Stimulated activated CD4-positive, alpha-beta T cell treated with anti-CD3 and anti-CD28 coated beads, Interleukin-15, amount 100 ng/mL, for 1 hour (primary cell): ENCODE measurements at places on chromosomes 4 and X.

- DNase-seq: no peak
Observed at GRCh38 chr4:80321776-80322175, 13.8 kb upstream of the CFAP299 start.

GRCh38 chr4:47526281-47526680 is 41.2 kb downstream of the ATP10D start:
- no peak for DNase-seq

DNA sequence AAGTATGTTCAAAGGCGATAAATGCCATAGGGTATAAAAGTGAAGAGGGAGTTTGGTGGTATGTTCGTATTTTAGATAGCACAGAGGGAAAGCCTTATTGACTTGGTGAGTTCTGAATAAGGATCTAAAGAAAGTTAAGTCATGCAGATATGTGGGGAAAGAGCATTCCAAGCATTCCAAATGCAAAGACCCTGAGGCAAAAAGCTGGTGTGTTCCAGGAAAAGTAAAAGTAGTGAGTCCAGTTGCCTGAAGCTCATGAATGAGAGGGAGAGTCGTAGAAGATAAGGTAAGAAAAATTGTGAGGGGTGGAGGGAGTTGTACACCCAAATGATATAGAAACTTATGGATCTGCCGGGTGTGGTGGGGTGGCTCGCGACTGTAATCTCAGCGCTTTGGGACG is 426.7 kb downstream of the RPA4 start:
- no peak for DNase-seq

GRCh38 chr4:177528620-177529019 is 86.4 kb upstream of the AGA start:
- DNase-seq: no peak

GRCh38 chrX:24702362-24703184 is 8.9 kb downstream of the POLA1 start:
- no peak for DNase-seq

GRCh38 chrX:40374486-40374885 is 206.3 kb upstream of the ATP6AP2 start:
- no peak for DNase-seq

- no peak for DNase-seq
Observed at GRCh38 chr4:120692964-120693363, 229.6 kb downstream of the PRDM5 start.

- no peak for DNase-seq
Observed at GRCh38 chrX:111040377-111041017, 55.5 kb upstream of the PAK3 start.

DNA sequence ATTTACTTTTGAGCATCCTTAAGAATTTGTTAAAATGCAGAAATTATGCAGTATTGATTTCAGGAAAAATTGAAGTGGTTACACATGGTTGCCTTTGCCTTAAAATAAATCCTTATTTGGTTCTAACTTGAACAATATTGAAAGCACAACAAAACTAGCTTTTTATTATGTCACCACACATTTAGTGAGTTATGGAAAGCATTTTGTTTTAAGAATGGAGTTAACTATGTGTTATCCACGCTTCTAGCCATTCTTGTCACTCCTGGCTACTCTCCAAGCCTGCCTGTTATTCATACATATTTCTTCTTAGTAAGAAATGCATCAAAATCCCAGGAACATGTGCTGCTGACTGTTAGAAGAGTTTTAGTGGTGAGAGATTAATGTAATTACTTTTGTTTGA is 73.9 kb downstream of the FAT4 start:
- DNase-seq: no peak

DNA sequence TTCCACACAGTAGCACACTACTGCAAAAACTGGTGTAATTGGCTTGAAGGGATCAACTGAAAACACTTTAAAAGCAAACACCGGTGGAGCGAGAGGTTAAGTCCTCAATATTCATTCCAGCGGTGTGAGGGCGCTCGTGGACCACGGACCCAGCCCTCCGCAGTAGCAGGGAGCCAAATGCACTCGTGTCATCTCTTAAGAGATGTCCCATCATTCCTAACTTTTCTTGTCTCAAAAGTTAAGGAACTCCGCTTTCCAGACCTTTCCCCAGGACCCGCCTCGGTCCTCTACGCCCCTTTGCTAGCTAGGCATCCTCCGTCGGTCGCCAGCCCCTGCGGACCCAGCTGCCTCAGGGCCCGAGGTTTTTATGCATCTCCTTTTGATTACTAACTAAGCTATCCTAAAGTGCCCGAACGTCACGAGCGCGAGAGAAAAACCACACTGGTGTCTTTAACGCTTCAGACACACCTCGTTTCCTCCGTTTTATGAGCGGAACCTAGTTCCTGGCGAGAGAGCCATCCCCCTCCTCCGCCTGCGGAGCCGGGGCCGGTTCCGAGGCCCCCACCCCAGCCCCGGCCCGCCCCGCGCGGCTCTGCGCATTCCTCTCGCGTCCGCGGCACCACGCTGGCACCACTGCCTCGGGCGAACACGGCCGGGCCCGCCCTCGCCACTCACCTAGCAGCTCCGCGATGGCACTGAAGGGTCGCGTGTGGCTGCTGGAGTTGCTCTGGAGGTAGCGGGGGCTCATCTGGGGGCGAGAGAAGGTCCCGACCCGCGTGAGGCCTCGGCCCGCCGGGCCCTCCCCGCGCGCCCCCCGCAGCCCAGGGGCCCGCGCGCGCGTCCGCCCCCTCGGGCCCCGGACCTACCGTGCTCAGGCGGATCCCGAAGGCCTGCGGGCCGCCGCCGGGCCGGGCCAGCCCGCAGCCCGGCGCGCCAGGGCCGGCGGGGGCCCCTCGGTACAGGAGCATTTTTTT is 723 bp downstream of the MORC4 start:
- DNase-seq: peak; percentile 15

- DNase-seq: no peak
Observed at GRCh38 chrX:57674861-57675260, 5.2 kb downstream of the NLRP2B start.

GRCh38 chr4:83043801-83044407 is 8.9 kb downstream of the COPS4 start:
- DNase-seq: no peak

DNA sequence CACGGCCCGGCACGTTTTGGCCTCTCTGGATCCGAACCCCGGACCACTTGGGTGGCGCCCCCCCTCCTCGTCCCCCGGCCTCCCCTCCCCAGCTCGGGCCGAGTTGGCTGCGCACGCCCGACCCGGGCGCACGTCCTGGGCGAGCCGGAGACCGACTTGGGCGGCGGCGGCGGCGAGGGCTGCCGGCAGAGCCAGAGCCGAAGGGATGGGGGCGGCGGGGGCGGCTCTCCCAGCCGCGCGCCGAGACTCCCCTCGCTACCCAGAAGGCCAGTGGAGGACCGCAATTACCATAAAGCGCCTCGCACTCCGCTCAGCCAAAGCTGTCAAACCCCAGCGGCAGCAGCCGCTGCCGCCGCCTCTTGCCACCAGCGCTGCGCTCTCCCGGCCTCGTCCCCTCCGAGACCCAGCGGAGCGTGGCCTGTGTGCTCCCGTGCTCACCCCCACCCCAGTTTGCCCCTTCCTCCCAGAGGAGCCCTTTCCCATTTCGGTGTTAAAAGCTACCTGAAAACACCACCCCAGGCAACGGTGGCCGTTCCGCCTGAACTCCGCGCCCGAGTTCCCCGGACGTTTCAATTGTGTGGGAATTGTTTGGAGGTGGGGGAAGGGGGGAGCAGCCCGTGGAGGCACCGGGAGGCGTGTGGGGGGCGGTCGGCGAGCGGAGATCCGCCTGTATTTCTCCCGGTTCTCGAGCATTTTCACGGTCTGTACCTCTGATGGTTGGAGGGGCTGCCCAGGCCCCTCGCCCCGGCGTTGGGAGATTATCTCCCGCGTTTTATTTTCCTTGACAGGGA is 701 bp upstream of the BCOR start:
- DNase-seq: no peak

DNA sequence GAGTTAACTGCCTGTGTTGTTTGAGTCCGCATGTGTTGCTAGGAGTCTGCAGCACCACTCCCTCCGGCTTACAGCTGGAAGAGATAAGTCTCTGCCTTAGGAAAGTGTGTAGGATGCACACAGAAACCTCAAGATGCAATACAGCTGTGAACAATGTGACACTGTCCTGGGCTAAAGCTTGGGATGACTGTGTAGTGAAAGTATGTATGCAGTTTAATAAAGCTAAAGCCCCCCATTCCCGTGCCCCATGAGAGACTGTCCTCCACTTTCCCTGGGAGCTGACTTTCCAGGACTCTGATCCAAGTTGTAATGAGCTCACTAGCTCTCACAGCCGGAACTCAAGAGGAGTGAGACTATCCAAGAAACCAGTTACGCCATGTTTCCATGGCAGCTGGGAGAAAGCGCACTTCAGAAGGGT is 156.6 kb upstream of the FTHL17 start:
- DNase-seq: no peak

DNA sequence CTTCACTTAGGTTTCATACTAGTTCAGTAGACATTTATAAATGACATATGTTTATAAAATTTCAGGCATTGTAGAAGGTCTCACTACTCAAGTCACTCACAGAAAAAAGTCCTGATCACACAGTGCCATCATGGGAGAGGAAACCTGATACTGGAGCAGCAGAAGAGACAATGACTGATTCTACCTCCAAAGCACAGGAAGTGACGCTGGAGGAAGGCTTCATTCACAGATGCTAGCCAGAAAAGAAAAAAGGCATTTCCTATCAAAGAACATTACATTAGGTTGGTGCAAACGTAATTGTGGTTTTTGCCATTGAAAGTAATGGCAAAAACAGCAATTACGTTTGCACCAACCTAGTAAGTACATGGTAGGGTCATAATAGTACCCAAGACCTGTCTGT is 79.5 kb downstream of the RASGEF1B start:
- DNase-seq: no peak

DNA sequence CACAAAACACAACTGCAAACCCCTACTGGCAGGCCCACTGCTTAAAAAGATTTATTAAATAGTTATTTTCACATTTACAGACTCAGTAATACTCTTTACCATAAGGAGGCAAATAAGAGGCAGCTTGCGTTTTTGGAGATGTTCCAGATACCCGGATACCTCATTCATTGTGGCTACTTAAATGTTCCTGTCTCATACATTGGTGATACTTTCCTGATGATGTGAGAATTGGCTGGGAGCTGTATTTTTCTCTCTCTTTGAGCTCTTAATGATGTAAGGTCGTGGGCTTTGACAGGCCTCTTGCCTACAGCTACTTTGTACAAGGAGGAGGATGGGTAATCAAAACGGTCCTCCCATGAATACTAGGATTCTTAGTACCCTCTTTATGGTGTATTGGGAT is 101.5 kb downstream of the AKAP4 start:
- no peak for DNase-seq

- DNase-seq: no peak
Observed at GRCh38 chr4:133920236-133920635, 281.4 kb downstream of the PABPC4L start.

DNA sequence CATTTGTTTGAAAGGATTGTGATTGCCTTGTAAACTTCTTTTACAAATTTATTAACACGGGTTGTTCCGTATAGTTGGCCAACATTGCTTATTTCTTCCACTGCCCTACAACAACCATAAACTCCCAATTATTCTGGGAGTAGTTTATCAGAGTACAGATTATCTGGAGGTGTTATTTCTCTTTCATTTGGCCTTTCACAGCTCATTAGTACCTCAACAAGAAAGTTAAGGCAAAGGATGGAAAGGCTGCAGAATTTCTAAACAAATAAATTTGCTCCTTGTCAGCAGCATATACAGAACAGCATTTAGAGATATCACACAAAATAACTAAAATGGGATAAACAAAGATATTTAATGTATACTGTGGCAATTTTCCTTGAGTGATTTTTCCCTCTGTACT is 548.8 kb downstream of the DMD start:
- DNase-seq: no peak
